ENCODE measurements at places on chromosomes 7 and 10.

GRCh38 chr10:42551582-42552187, 86.7 kb downstream of the ZNF33B start:
- H3K27ac ChIP-seq = peak overlapping the region; percentile 76
- peak overlapping the region; percentile 89 for H3K4me3 ChIP-seq
- H3K4me1 ChIP-seq = peaks cover 25% of the 10 kb centered on the region
- no peaks in the 10 kb centered on the region for H3K27me3 ChIP-seq
- H3K36me3 ChIP-seq = peaks cover 6% of the 10 kb centered on the region

DNA sequence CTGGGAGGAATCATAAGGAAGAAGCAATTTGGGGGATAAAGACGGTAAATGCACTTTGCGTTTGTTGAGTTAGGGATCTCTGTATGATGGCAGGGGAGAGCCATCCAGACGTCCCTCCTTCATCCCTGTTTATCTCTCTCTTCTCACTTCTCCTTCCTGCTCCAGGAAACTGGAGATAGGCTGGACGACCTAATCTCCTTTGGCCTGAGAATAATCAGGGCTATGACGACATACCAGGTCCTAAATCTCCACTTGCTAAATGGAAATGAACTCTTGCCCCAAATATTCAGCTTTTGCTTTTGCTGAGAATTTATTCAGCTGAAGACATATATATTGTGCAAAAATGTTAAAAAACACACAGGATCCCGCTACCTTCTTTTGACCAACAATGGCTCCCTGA, 182.9 kb upstream of the INHBA start:
- no peak overlapping the region for H3K4me3 ChIP-seq
- peaks cover 15% of the 10 kb centered on the region for H3K4me1 ChIP-seq
- no peaks in the 10 kb centered on the region for H3K36me3 ChIP-seq
- no peaks in the 10 kb centered on the region for H3K27me3 ChIP-seq
- no peak overlapping the region for H3K27ac ChIP-seq

- H3K27ac ChIP-seq = no peak overlapping the region
- H3K36me3 ChIP-seq = no peaks in the 10 kb centered on the region
- no peak for DNase-seq
- no peak overlapping the region for H3K4me3 ChIP-seq
- no peaks in the 10 kb centered on the region for H3K4me1 ChIP-seq
These were observed 85.9 kb downstream of the AHR start for GRCh38 chr7:17384400-17384799.

DNA sequence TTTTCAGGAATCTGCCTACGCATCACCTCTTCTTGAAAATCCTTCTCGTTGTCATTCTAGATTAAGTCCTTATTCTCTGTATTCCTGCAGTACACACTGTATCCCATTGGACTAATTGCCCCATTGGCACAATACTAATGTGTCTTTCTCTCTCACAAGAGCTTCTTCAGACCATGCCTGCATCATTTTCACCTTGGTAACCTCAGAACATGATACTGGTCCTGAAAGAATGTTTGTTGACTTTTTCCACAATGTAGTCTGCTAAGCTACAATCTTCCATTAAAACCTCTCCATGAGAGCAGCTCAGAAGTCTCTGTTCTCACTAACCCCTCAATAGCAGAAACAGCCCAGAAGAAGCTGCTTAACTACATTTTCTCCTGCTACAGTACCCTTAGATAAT, 270.7 kb downstream of the PCDH15 start:
- H3K27ac ChIP-seq = no peak overlapping the region
- DNase-seq = no peak
- no peak overlapping the region for H3K4me3 ChIP-seq

- H3K27me3 ChIP-seq = no peaks in the 10 kb centered on the region
- no peak overlapping the region for H3K4me3 ChIP-seq
- no peaks in the 10 kb centered on the region for H3K36me3 ChIP-seq
These were observed 42.8 kb downstream of the ARHGAP21 start for GRCh38 chr10:24680647-24681524.

- H3K36me3 ChIP-seq = no peaks in the 10 kb centered on the region
- DNase-seq = peak; percentile 60
- no peak overlapping the region for H3K4me3 ChIP-seq
- no peaks in the 10 kb centered on the region for H3K4me1 ChIP-seq
These were observed 90.1 kb upstream of the NFE2L3 start for GRCh38 chr7:26061678-26062603.

GRCh38 chr10:132421847-132422751, 25.1 kb downstream of the PWWP2B start:
- no peak for DNase-seq
- H3K27ac ChIP-seq = peak overlapping the region; percentile 61
- H3K36me3 ChIP-seq = no peaks in the 10 kb centered on the region
- H3K4me1 ChIP-seq = peaks cover 30% of the 10 kb centered on the region
- H3K4me3 ChIP-seq = no peak overlapping the region

GRCh38 chr10:6643962-6644361, 63.9 kb upstream of the PRKCQ start:
- no peak overlapping the region for H3K27ac ChIP-seq
- no peak for DNase-seq
- H3K4me1 ChIP-seq = peaks cover 22% of the 10 kb centered on the region

- no peaks in the 10 kb centered on the region for H3K27me3 ChIP-seq
- H3K4me1 ChIP-seq = peaks cover 12% of the 10 kb centered on the region
- no peaks in the 10 kb centered on the region for H3K36me3 ChIP-seq
- H3K4me3 ChIP-seq = no peak overlapping the region
These were observed 75.3 kb upstream of the CC2D2B start for GRCh38 chr10:95832216-95833041.

DNA sequence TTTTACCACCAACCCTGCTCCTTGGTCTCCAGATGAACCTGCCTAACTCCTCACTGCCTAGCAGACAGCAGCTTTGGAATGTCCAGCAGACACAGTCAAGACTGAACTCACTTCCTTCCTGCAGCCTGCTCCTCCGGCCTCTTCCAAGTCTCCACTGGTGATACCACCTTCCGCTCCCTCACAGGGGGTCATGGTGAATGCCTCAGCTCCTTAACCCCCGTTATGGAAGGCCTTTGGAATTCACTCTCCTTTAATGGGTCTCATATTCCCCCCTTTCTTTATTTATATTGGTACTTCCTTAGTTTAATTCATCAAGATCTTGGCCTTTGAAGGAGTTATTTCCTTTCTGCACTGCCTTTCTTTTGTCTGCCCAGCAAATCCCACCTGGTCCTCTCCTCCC, 44.9 kb upstream of the ZNF32 start:
- H3K27me3 ChIP-seq = no peaks in the 10 kb centered on the region
- no peaks in the 10 kb centered on the region for H3K4me1 ChIP-seq
- DNase-seq = no peak
- no peak overlapping the region for H3K27ac ChIP-seq
- H3K4me3 ChIP-seq = no peak overlapping the region

DNA sequence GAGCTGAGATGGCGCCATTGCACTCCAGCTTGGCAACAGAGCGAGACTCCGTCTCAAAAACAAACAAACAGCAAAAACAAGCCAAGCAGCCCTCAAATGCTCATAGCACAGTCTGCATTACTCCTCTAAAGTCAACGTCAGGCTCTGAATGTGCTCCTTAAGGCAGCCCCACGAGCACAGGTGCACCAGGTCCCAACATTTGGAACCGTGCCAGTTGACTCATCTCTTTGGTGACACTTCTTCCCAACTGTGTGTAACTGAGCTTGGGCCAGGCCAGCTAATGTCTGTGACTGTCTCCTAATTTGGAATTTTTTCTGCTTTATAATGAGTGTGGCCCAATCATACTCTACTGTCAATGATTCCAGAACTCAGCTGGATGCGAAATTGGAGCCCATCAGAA, 66.3 kb upstream of the EFCAB10 start:
- H3K27me3 ChIP-seq = no peaks in the 10 kb centered on the region
- H3K27ac ChIP-seq = no peak overlapping the region
- DNase-seq = no peak

GRCh38 chr10:93440591-93441091, 41.5 kb downstream of the MYOF start:
- H3K4me3 ChIP-seq = no peak overlapping the region
- no peaks in the 10 kb centered on the region for H3K27me3 ChIP-seq
- DNase-seq = no peak
- H3K36me3 ChIP-seq = no peaks in the 10 kb centered on the region

- DNase-seq = peak; percentile 33
- no peaks in the 10 kb centered on the region for H3K36me3 ChIP-seq
- H3K27ac ChIP-seq = no peak overlapping the region
- H3K27me3 ChIP-seq = no peaks in the 10 kb centered on the region
- no peak overlapping the region for H3K4me3 ChIP-seq
- peaks cover 20% of the 10 kb centered on the region for H3K4me1 ChIP-seq
These were observed 139.0 kb upstream of the MKLN1 start for GRCh38 chr7:131188367-131189339.

DNA sequence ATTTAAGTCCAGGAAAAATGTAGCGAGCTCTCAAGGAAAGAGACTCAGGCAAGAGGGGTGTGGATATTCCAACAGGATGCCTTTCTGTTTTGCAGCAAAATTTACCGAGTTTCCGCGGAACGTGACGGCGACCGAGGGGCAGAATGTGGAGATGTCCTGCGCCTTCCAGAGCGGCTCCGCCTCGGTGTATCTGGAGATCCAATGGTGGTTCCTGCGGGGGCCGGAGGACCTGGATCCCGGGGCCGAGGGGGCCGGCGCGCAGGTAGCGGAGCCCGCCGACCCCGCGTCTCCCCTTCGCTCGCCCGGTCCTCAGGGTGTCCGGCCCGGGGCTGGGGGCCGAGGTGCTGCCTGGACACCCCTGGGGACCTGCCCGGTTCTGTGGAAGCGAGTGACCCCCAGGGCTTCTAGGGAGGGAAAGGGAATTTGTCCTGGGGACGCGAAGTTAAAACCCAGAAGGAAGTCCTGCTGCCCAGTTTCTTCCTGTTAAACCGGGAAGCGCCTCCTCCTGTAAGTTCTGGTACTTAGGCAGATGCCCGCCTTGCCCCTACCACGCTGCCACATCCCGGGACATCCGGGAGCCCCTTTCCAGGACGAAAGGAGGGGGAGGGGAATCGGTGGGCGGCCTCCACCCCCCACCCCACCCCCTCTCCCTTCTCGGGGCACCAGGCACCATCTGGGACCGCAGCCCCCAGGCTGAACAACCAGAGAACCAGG, 2.5 kb downstream of the VSTM2A start:
- DNase-seq = no peak
- peaks cover 6% of the 10 kb centered on the region for H3K27me3 ChIP-seq
- no peak overlapping the region for H3K4me3 ChIP-seq
- no peaks in the 10 kb centered on the region for H3K36me3 ChIP-seq
- no peak overlapping the region for H3K27ac ChIP-seq
- no peaks in the 10 kb centered on the region for H3K4me1 ChIP-seq

DNA sequence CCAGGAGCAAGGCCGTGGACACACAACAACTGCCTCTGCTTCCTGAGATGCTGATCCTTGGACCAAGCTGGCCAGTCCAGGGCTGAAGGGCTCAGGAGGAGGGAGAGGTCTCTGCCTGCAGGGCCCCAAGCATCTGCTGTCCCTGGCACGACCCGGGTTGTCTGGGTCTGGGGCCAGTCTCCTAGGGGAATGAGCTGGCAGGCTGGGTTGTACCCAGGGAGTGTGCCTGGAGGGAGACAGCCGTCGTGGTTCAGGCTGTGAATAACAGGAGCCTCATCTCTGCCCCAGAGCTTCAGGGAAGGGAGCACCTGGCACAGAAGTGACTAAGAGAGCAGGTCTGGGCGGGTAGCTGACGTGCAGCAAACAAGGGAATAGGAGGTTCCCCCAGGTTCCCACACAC, 17.9 kb upstream of the SERPINE1 start:
- H3K27me3 ChIP-seq = no peaks in the 10 kb centered on the region
- no peaks in the 10 kb centered on the region for H3K4me1 ChIP-seq
- H3K27ac ChIP-seq = no peak overlapping the region
- DNase-seq = no peak

GRCh38 chr7:156896388-156897022, 3.5 kb upstream of the LMBR1 start:
- no peaks in the 10 kb centered on the region for H3K36me3 ChIP-seq
- no peak overlapping the region for H3K27ac ChIP-seq
- H3K4me3 ChIP-seq = no peak overlapping the region
- no peaks in the 10 kb centered on the region for H3K27me3 ChIP-seq
- peaks cover 6% of the 10 kb centered on the region for H3K4me1 ChIP-seq

DNA sequence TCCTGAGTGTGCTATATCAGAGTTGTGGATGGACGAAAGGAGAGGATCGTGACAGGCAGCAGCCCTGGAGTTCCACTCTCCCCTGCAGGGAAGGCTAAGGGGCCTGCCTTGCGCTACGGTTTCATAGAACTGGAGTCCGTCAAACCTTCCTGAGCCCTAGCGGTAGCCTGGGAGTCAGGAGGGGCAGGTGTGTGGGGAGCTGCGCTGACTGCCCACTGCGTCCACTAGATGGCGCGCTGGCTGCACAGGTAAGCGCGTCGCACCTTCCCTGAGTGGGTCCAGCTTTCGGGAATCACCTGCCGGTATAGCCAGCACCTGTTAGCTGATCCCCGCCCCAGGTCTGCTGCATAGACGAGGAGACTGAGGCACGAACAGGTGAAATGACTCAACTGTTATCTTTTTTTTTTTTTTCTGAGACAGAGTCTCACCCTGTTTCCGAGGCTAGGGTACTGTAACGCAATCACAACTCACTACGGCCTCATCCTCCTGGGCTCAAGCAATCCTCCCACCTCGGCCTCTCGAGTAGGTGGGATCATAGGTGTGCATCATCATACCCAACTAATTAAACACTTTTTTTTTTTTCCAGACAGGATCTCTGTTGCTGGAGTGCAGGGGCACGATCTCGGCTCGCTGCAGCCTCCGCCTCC, 20.2 kb upstream of the BAIAP2L1 start:
- H3K36me3 ChIP-seq = no peaks in the 10 kb centered on the region
- H3K4me1 ChIP-seq = no peaks in the 10 kb centered on the region
- H3K4me3 ChIP-seq = no peak overlapping the region
- peak; percentile 32 for DNase-seq
- no peaks in the 10 kb centered on the region for H3K27me3 ChIP-seq

- H3K27me3 ChIP-seq = no peaks in the 10 kb centered on the region
- no peak for DNase-seq
- H3K27ac ChIP-seq = no peak overlapping the region
- H3K36me3 ChIP-seq = no peaks in the 10 kb centered on the region
- H3K4me1 ChIP-seq = no peaks in the 10 kb centered on the region
These were observed 15.1 kb upstream of the TTYH3 start for GRCh38 chr7:2616387-2617324.

DNA sequence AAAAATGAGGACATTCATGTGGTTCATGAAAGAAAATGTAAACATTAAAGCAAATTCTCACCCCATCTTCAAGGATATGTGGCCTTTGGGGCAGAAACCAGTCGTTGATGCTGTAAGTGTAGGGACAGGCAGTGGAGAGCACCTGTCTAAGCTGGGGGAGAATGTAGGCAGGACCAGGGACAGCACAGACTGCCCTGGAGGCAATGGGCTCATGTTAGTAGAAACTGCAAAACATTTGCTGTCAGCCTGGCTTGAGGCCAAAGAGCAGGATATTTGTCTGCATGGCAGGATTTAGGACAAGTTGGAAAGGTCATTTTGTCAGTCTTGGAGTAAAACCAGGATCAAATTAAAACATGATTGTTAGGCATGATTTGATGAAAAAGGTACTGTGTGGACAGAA, 211.6 kb upstream of the AGK start:
- H3K4me1 ChIP-seq = no peaks in the 10 kb centered on the region
- DNase-seq = no peak
- H3K36me3 ChIP-seq = no peaks in the 10 kb centered on the region
- no peak overlapping the region for H3K27ac ChIP-seq
- H3K27me3 ChIP-seq = no peaks in the 10 kb centered on the region
- no peak overlapping the region for H3K4me3 ChIP-seq

GRCh38 chr7:39616138-39616537, 7.2 kb upstream of the RALA start:
- no peaks in the 10 kb centered on the region for H3K27me3 ChIP-seq
- no peak overlapping the region for H3K4me3 ChIP-seq
- H3K36me3 ChIP-seq = no peaks in the 10 kb centered on the region
- H3K4me1 ChIP-seq = no peaks in the 10 kb centered on the region
- no peak for DNase-seq
